ENCODE measurements at places on chromosomes 1 and 21.

GRCh38 chr1:7528386-7529198, 242.5 kb upstream of the VAMP3 start:
- no peak for DNase-seq

DNA sequence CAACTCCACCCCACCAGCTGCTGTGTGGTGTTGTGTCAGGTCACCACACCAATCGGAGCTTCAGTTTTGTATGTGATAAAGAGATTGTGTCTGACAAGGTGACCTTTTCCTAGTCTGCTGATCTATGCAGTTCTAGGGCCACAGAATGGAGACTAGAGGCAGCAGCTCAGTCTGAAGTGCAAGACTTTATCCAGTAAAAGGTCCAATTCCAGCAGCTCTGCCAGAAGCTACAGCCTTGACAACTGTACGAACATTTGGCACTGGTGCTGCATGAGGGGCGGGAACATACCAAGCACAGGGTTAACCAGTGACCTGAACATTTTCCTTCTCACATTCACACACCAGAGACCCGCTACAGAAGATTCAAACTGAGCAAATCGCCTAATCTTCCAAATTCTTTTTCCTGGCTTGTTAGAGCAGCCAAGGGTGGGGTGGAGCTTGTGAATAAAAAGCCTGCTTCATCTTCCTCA, 9.3 kb downstream of the FMO1 start:
- no peak for DNase-seq

DNA sequence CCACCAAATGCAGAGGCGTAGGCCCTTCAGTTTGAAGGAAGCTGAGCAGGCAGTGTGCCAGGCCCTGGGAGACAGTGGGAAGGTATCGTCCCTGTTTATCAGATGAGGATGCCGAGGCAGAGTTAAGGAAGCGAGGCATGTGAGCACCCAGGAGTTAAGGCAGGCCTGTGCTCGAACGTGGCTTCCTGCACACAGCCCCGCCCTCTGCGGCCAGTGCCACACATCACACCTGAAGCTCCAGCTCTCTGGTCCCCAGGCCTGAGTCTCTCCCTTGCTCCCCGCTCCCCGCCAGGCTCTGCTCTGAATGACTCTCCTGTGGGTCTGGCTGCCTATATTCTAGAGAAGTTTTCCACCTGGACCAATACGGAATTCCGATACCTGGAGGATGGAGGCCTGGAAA, 32.1 kb downstream of the EPHX1 start:
- DNase-seq = no peak

- DNase-seq = no peak
Observed at GRCh38 chr1:31460027-31460426, 47.0 kb downstream of the SERINC2 start.

DNA sequence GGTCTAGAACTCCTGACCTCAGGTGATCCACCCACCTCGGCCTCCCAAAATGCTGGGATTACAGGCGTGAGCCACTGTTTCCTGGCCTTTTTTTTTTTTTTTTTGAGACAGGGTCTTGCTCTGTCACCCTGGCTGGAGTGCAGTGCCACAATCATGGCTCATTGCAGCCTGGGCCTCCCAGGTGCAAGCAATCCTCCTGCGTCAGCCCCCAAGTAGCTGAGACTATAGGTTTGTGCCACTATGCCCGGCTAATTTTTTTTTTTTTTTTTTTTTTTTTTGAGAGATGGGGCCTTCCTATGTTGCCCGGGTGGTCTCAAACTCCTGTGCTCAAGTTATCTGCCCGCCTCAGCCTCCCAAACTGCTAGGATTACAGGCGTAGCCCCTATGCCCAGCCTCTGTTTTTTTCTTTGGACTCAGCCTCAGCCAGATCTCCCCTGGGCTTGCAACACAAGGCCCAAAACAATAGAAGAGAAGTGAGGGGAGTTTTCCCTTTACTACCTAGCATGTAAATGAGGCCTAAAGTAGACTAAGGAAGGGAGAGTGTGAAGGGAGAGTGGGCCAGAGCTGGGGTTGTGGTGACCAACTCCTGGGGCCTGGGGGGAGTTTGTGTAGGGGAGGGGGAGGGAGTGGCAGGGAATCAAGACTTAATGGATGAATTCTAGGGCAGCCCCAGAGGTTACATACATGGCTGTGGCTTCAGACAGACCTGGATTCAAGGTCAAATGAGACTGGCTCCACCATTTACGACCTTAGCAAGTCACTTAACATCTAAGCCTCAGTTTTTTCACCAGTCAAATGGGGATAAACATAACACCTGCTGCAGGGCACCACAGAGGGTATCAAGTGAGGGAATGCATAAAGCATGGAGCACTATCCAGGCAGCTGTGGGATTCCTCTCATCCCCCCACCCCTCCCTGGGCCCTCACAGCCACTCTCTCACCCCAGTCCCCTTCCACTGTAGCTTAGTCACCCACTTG, 1.6 kb upstream of the CD52 start:
- no peak for DNase-seq

- DNase-seq = no peak
Observed at GRCh38 chr21:38915546-38915945, 109.8 kb downstream of the ETS2 start.

DNA sequence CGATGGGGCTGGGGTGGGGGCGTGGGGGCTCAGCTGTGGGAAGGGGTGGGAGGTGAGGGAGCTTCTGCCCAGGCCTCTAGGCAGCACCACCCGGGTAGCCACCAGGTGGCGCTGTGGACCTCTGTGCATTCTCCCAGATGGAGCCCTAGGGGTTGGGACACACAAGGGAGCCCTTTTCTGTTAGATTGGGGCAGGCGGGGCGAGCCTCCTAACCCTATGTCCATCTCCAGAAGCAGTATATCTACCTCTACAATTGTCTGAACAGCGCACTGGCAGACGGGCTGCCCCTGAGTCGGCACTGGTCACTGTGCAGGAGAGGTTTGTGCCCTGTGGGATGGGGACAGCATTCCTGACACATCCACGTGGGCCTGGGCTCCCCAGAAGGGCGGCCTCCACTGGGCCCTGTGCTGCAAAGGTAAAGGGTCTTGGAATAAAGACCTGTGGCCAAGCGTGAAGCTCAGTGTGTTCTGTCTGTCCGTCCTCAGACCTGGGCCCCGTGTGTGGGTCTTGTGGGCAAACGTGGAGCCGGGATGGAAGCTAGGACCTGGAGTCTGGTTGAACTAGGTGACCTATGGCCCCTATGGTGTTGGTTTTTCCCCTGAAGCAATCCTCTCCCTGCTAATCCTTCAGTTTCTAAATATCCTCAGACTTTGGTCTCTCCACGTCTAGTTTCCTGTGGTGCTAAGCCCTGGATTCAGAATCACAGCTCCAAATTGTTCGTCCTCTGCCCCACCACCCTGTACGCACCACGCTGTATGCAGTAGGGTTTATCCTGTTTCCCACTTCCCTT, 4.4 kb upstream of the LGR6 start:
- peak; percentile 51 for DNase-seq

DNA sequence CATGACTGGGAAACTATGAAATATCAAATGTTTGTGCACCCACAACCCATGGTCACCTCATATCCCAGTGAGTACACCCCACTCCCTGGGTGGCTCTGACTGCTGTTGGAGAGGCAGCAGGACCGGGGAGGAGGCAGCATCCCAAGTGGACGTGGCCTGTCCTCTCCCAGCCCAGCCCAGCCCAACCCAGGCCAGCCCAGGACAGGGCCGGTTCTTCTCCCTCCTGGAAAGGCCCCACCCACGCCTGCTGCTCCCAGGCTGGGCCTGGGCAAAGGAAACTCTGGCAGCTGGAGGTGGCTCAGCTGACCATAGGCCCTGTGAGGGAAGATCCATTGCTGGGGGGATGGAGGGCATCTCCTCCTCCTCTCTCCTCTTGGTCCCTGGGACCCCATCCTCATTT, 19.1 kb downstream of the MATN1 start:
- no peak for DNase-seq

GRCh38 chr1:77475641-77476040, 193.8 kb downstream of the AK5 start:
- no peak for DNase-seq

DNA sequence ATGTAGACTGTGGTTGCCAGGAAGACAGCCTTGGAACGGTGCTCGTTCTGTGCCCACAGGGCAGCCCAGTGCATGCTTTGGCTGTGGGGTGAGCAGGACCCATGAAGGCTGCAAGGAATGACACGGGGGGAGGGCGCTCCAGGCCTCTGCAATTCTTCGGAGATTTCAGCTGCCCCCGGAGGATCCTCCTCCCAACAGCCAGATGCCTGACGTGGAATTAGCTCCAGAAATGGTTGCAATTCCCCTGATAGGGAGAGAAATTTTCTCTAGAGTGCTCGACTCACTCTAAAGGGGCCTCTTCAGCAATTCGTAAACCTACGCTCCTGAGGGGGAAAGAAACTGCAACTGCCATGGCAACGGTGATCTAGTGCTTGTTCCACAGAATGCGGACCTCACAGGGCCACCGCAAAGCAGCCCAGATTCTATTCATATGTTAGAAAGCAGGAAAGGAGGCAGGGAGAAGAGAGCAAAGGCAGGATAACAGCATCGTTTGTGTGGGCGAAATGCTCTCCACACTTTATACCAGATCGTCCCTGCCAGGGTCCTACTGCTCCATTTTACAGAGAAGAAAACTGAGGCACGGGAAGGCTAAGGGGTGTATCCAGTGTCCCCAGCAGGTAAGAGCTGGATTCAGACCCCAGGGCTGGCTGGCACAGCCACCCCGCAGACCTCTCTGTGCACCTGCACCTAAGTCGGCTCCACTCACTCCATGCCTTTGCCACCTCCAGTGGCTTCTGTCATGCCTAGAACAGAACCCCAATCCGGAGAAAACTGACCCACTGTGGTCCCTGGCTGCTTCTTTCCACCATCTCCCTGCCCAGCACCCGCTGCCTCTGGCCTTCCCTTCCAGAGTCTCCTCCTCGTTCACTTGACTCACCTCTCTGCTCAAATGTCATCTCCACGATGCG, 11.9 kb upstream of the PDE9A start:
- DNase-seq = no peak

DNA sequence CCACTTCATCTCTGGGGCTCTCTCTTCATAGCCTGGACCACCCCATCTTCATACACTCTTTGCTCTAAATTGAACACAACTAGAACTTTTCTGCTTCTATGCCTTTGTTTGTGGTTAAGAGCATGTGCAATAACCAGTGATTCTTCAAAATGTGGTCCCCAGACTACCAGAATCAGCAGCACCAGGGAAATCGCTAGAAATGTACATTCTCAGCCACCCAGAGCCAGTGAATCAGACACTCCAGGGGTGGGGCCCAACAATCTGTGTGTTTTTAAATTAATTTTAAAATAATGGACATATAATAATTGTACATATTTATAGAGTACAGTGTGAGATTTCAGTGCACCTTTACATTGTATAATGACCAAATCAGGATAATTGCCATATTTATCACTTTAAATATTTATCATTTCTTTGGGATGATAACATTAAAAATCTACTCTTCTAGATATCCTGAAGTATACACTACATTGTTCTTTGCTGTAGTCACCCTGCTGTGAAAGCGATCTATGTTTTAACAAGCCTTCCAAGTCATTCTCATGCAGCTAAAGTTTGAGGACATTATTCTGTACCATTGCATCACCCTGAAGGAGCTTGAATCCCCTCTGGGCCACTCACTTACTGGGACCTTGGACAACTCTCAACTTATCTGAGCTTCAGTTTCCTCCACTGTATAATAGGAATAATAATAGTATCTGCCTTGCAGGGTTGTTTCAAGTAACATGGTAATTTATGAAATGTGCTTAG, 10.8 kb downstream of the GRHL3 start:
- no peak for DNase-seq

DNA sequence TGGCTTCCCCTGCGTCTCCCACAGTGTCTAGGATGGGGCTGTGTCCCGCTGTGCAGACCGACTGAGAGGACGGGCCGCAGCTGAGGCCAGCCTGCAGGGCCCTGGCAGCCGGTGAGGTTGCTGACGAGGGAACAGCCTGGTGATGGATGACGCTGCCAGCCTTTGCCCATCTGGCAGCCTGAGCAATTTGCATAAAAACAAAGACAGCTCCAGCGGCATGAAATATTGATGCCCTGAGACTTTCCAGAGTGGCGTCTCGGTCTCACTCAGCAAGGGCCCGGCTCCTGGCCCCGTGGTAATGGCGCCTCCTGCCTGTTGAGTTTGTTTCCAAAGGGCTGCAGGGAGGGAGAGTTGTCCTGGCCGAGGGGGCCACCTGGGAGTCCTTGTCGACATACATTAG, 19.1 kb upstream of the KCNA10 start:
- no peak for DNase-seq

GRCh38 chr1:162218546-162218945, 149.1 kb downstream of the NOS1AP start:
- no peak for DNase-seq

- no peak for DNase-seq
Observed at GRCh38 chr1:20386323-20387081, 95.8 kb downstream of the VWA5B1 start.

GRCh38 chr1:78855258-78855657, 151.3 kb downstream of the ADGRL4 start:
- no peak for DNase-seq

- DNase-seq = no peak
Observed at GRCh38 chr1:22790232-22791008, 79.8 kb downstream of the EPHB2 start.

GRCh38 chr1:156504438-156504813, 3.9 kb upstream of the MEF2D start:
- DNase-seq = no peak

- no peak for DNase-seq
Observed at GRCh38 chr1:186887203-186887602, 58.5 kb downstream of the PLA2G4A start.

GRCh38 chr21:45423201-45423955, 18.4 kb downstream of the COL18A1 start:
- DNase-seq = no peak

GRCh38 chr1:73801912-73802429, 396.0 kb downstream of the LRRIQ3 start:
- DNase-seq = no peak

DNA sequence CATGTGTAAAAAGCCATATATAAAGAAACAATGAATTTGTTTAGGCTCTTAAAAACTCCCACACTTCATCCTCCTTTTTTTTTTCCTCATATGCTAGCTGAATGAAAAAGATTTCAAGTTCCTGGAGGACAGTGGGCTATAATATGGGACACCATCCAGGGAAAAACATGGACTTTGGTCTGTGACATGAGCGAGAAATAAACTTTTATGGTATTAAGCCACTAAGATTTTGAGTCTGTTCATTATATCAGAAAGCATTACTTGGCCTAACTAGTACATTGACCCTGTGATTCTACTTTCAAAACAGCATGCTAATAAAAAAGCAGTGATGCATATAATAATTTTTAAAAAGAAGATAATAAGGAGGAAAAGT, 392.3 kb upstream of the CAMK1G start:
- no peak for DNase-seq

- peak; percentile 14 for DNase-seq
Observed at GRCh38 chr1:183622884-183623785, 12.4 kb downstream of the ARPC5 start.

GRCh38 chr1:28370239-28371009, 884 bp downstream of the PHACTR4 start:
- no peak for DNase-seq

GRCh38 chr1:54940042-54940441, 40.4 kb upstream of the TMEM61 start:
- DNase-seq = no peak

- DNase-seq = no peak
Observed at GRCh38 chr1:30907481-30908315, 860 bp downstream of the SDC3 start.
